NCI-H146 (cell line): ENCODE measurements at places on chromosomes 16 and 17.

DNA sequence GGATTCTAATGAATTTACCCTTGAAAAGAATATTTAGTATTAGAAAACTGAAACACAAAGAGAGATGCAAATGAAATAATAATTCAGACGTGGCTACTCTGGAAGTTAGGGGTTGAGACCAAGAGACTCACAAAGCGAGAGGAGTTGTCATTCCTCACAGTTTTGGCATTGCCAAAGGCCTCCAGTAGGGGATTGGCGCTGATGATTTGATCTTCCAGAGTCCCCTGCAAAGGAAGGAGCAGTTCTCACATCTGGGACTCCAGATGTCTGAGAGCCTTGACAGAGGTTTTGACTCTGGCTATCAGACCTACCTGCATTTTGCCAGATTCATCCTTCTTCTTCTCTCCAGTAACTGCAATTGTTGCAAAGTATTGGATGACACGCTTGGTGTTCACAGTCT, 6.6 kb downstream of the MYH8 start:
- DNase-seq: no peak

GRCh38 chr17:29291163-29291752, 2.7 kb downstream of the NUFIP2 start:
- DNase-seq: peak; percentile 43

GRCh38 chr16:31130899-31131298, 4.6 kb downstream of the PRSS8 start:
- DNase-seq: no peak

DNA sequence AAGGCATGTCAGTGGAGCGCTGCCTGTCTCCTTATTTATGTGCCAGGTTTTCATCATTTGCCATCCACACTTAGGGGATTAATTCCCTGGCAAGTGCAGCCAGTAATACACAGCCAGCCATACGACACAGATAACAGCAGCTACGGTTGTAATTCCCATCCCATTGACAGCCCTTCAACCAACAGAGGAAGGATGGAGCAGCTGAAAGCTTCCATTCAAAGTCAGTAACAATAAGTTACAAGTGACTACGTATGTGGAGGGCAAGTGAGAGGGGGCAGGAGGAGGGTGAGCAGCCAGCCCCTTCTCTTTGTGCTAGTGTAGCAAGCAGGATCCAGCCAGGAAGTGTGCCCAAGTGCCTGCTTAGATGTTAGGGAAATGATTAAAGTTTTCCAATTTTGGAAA, 53.8 kb upstream of the LYRM9 start:
- no peak for DNase-seq
